Liver (tissue), 10 donors: ENCODE measurements at places on chromosomes 4 and X.
A peak's percentile ranks its signal among the peaks of the same experiment; 100 is the strongest.

GRCh38 chr4:40331101-40331745 lies 3.9 kb upstream of the CHRNA9 start:
- no peaks in the 10 kb centered on the region for H3K36me3 ChIP-seq
- no peak for DNase-seq
- H3K27me3 ChIP-seq: no peaks in the 10 kb centered on the region
- no peak overlapping the region for H3K4me3 ChIP-seq
- peak overlapping the region; percentile 22 for H3K27ac ChIP-seq

DNA sequence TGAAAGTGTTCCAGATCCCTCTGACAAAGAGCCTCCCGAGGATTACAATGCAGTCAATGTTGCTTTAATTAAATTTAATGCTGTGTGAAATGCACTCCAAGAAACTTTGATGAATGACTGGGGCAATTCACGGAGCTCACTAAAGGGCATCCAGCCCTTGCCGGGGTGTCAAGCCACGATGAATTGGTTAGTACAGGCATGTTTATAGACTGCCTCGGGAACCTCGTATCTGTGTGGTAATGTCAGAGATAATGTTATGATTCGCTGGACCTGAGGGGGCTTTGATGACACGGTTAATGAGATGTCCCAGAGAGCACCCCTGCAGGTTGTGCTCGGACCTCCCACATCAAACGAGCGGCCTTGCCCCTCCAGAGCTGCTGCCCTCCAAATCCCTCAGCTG lies 428.8 kb downstream of the NKX6-1 start:
- no peak for DNase-seq
- no peak overlapping the region for H3K4me3 ChIP-seq
- no peaks in the 10 kb centered on the region for H3K4me1 ChIP-seq
- no peaks in the 10 kb centered on the region for H3K36me3 ChIP-seq
- H3K27me3 ChIP-seq: no peaks in the 10 kb centered on the region

- no peak for DNase-seq
- no peaks in the 10 kb centered on the region for H3K36me3 ChIP-seq
- H3K27ac ChIP-seq: no peak overlapping the region
- no peaks in the 10 kb centered on the region for H3K4me1 ChIP-seq
These were observed 127.5 kb upstream of the BMP3 start for GRCh38 chr4:80903020-80903419.

- H3K27me3 ChIP-seq: no peaks in the 10 kb centered on the region
- no peak overlapping the region for H3K4me3 ChIP-seq
- no peak overlapping the region for H3K27ac ChIP-seq
- no peaks in the 10 kb centered on the region for H3K36me3 ChIP-seq
- H3K4me1 ChIP-seq: no peaks in the 10 kb centered on the region
- DNase-seq: no peak
These were observed 352.7 kb downstream of the NKX6-1 start for GRCh38 chr4:84146300-84146959.

DNA sequence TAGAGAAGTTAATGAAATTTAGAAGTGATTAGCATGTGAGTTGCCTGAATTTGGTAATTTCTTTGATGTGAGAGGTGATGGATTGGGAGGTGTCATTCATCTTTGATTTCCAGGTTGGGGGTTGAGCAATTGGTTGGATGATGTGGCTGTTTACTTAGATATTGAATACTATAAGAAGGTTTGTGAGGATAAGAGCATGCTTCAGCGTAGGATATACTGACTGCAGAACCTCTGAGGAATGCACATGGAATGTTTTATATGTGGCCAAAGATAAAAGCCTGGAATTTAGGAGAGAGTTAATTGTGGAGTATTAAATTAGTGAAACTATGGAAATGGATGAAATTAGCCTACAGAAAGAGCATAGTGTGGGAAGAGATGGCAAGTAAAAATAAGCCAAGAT lies 165.4 kb upstream of the MAD2L1 start:
- H3K27ac ChIP-seq: no peak overlapping the region
- H3K36me3 ChIP-seq: no peaks in the 10 kb centered on the region
- no peaks in the 10 kb centered on the region for H3K27me3 ChIP-seq
- DNase-seq: no peak
- H3K4me3 ChIP-seq: no peak overlapping the region
- H3K4me1 ChIP-seq: no peaks in the 10 kb centered on the region

DNA sequence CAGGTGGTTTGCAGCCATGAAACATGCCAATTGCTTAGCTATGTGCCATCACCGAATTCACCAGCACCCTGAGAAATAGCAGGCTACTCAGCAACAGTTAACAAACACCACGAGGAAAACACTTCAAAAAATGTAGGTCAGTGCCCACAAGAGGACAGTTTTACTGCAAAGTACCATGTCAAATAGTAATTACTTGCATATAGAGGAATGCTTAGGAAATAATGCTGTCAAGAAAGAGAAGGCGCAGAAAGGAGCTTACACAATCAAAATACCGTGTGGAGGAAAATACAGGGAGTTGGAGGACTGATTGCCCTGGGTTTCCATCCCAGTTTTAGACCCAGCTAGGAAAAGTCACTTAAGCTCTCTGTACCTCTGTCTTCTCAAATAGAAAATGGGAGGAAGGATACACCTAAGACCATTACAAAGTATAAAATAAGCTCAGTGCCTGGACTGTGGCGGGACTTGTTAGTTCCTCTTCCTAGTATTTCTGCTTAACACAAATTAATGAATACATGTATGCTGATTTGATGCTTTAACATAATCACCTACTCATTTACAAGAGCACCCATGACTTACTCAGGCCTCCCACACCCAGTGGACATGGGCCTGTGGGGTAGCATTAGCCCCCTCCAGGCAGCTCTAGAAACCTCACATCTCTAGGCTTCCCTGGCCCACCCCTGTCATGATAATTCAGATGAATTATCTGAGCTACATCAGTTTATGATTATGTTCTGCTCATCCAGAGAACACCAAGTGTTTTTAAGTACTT lies 44.5 kb upstream of the IL21 start:
- no peak for DNase-seq
- H3K36me3 ChIP-seq: no peaks in the 10 kb centered on the region
- no peaks in the 10 kb centered on the region for H3K4me1 ChIP-seq
- H3K27ac ChIP-seq: no peak overlapping the region
- no peak overlapping the region for H3K4me3 ChIP-seq
